ENCODE measurements at places on chromosomes 16 and 17. TPM values are rescaled to one million over a fixed set of nuclear protein-coding genes. Genes with fewer than 3 reads are reported as not detected.

Gene KCNJ12
- total RNA-seq, result 0.81 TPM

Gene KDM8
- 1.5 TPM for total RNA-seq

Gene ABCC11
- not detected for total RNA-seq

Gene AOC3
- 117 TPM for total RNA-seq

Gene GAST
- total RNA-seq, result not detected

Gene SMTNL2
- total RNA-seq, result 2.8 TPM

Gene KRTAP17-1
- not detected for total RNA-seq

Gene CDRT15L2
- total RNA-seq, result not detected

Gene PYDC1
- total RNA-seq, result not detected

Gene IL21R
- total RNA-seq, result 0.14 TPM

Gene C16orf54
- 2.8 TPM for total RNA-seq

Gene NDRG4
- total RNA-seq, result 2.2 TPM

Gene SPATA22
- not detected for total RNA-seq

Gene SCGB1C2
- total RNA-seq, result not detected

Gene CEMP1
- total RNA-seq, result 0.63 TPM

Gene GSPT1
- 81.1 TPM for total RNA-seq

Gene LLGL2
- 20.0 TPM for total RNA-seq

Gene CTRB2
- total RNA-seq, result 12.5 TPM

Gene MAPK8IP3
- 111 TPM for total RNA-seq

Gene CDH5
- 21.1 TPM for total RNA-seq

All from thoracic aorta (tissue), 2 donors.